ENCODE measurements at places on chromosomes 16 and 17.

GRCh38 chr17:78715876-78716275, 66.2 kb downstream of the CYTH1 start:
- DNase-seq = no peak

- DNase-seq = no peak
These were observed 45.8 kb downstream of the TENT4B start for GRCh38 chr16:50198802-50199403.

DNA sequence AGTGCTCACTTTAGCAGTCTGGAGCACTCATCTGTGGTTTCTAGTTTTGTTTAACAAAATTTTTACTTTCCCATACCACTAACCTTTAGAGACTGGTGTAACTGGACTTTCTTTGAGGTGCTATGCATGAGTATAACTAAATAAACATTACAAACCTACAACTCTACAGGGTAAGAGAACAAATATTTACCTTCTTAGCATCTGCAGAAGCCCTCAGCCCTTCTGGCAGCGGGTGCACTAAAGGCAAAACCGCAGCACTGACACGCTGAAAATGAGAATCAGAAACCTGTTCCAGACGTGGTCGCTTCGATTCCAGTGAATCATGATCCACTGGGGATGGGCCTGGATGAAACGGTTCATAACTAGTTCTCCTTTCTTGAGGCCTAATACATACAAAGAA, 43.7 kb downstream of the NCOR1 start:
- DNase-seq = no peak

GRCh38 chr17:1058423-1059130, 61.6 kb downstream of the TIMM22 start:
- peak; percentile 43 for DNase-seq

GRCh38 chr17:69581061-69581961, 166.8 kb downstream of the MAP2K6 start:
- no peak for DNase-seq

DNA sequence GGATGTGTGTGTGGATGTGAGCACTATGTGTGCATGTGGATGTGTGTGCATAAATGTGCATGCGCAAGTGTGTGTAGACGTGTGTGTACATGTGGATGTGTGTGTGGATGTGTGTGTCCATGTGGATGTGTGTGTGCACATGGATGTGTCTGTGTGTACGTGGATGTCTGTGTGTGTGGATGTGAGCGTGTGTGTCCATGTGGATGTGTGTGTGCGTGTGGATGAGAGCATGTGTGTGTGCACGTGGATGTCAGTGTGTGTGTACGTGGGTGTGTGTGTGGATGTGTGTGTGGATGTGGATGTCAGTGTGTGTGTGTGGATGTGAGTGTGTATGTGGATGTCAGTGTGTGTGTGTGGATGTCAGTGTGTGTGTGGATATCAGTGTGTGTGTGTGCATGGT, 63.6 kb upstream of the DOC2B start:
- no peak for DNase-seq

- no peak for DNase-seq
These were observed 37.5 kb downstream of the ERCC4 start for GRCh38 chr16:13957197-13958078.

DNA sequence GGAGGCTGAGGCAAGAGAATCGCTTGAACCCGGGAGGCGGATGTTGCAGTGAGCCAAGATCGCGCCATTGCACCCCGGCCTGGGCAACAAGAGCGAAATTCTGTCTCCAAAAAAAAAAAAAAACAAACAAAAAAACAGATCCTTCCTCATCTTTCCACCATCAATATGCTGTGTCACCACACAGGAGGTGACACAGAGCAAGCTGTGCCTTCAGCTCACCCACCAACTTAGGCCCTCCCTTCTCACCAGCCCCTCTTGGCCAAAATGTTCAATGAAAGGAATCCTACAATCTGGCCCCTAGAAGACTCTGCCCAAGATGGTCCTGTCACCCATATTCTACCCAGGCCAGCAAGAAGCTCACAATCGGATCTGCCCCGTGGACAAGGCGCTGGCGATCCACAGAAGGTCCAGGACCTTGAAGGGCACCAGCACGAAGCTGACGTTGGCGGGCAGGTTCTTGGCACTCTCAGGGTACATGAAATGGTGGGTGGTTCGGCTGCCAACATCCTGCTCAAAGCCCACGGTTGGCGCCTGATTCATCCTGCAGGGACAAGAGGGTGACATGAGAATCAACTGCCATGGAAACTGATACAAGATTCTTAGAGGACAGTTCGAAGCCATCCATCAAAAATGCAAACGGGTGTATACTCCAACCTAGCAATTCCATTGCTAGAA, 41.4 kb downstream of the DDX19A start:
- DNase-seq = no peak

DNA sequence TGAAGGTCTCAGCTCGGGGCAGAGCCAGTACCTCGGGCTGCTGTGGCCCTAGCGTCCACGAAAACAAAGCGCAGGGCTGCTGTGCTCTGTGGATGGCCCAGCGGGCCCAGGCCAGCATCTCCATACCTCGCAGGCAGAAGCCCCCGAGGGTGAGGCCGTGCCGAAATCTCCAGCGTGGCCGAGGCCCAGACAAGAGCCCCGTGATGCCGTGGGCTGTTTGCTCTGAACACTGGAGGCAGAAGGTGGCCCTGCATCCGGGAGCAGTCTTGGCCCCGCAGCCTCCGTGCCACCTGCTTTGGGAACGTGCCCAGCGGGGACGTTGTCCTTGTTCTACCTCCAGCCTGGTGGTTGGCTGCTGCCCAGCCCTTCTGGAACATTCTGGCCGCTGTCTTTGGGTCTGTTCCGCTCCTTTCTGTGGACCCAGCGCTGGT, 121.4 kb downstream of the BANP start:
- no peak for DNase-seq

- DNase-seq = no peak
These were observed 98.7 kb downstream of the RAB11FIP4 start for GRCh38 chr17:31490019-31490650.

DNA sequence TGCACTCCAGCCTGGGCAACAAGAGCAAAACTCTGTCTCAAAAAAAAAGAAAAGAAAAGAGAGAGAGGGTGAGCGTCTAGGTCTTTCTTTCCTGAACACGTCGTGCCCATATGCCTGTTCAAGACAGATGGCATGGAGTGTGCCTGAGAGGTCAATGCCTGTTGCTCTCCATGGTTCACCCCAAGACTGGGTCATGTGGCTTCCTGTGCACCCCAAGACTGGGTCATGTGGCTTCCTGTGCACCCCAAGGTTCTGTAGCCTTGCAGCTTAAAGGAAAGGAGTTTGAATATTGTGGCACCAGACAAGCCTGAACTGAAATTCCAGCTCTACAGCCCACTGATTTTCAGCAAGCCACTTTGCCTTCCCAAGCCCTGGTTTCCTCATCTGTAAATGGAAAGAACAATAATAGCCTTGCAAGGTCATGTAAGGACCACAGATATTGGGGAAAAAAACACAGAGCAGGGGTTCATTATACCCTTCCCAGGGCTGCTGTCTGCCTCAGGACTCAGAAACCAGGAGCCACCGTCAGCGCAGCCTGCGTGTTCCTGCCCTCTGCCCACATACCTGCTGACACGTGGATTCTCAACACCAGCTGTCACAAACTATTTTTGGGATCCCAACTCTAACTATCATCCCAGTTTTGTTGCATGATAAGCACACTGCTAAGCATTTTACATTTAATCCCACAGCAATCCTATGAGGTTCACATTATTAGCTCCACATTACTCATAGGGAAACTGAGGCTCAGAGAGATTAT, 18.0 kb upstream of the NAGS start:
- DNase-seq = no peak

DNA sequence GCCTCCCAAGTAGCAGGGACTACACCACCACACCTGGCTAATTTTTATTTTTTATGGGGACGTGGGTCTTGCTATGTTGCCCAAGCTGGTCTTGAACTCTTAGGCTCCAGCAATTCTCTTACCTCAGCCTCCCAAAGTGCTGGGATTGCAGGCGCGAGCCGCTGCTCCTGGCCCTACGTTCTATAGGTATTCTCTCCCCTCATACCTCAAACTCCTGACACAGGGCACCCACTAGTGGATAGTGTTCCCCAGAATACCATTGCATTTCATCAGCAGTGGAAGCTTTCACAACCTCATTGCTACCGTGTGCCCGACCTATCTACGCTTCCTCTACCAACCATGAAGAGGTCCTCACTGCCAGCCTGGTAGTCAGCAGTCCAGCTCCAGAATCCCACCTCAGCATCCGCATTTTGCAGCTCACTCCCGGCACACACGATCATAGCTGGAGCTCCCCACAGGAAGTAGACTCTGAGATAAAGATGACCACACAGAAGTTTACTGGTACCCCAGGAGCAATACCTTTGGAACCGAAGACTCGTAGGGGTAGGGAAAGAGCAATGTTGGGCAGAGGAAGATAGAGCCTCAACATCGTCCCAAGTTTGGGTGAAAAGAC, 9.3 kb downstream of the CTRB2 start:
- no peak for DNase-seq

- no peak for DNase-seq
These were observed 916.9 kb upstream of the SOX9 start for GRCh38 chr17:71203953-71204352.

DNA sequence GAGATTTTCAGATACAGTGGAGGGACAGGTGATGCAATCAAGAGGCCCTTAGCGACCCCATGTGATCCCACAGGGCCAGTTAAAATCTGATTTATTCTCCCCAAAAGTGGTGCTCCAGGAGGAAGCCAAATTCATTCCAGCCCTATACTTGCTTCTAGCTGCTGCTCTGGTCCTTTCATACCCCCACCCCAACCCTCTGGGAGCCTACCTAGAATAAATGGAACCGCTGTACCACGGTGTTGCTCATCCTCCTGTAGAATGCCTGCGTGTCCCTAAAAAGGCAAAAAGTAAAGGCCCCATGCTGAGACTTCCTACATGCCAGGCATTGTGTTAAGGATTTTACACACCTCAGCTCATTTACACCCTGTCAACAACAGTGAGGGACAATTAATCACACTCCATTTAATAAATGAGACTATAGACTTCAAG, 2.0 kb upstream of the RASL10B start:
- DNase-seq = no peak

GRCh38 chr17:74759243-74759801, 10.9 kb downstream of the NHERF1 start:
- no peak for DNase-seq

GRCh38 chr17:27649929-27650328, 18.9 kb downstream of the LGALS9 start:
- no peak for DNase-seq

- no peak for DNase-seq
These were observed 34.2 kb upstream of the ZNF469 start for GRCh38 chr16:88348377-88349152.

DNA sequence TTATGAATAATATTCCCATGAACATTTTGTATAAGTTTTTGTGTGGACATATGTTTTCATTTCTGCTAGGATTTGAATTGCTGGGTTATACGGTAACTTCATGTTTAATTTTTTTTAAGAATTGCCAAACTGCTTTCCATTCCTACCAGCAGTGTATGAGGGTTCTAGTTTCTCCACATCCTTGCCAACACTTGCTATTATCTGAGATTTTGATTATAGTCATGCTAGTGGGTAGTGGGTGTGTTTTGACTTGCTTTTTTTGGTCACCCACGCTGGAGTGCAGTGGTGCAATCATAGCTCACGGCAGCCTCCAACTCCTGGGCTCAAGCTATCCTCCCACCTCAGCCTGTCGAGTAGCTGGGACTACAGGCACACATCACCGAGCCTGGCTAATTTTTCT, 3.0 kb upstream of the EEF2K start:
- no peak for DNase-seq

DNA sequence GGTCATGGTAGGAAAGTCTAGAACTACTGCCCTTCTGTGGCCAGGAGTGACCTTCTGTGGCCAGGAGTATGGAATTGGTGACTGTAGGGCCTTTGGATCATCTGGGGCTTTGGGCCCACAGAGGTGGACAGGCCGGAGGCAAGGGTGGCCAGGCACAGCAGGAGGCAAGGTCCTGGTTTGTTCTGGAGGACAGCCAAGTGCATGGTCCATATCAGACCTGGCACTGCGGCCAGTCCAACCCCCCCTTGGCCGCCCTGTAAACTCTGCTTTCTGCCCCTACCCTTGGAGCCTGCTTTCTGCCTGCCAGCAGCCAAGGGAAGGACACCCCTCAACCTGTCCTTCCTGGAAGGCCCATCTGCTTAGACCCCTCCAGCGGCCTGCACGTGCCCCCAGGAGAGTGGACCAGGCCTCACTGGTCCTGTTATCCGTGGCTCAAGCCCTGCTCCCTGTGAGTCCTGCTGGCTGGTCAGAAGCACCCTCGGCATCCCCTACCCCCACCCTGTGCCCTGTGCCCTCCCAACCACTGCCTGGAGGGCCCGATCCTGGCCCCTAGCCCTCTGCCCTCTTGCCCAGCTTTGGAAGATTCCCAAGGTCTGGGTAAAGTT, 2.3 kb upstream of the DCXR start:
- DNase-seq = no peak

GRCh38 chr16:48225456-48225855, 18.6 kb upstream of the LONP2 start:
- DNase-seq = no peak

DNA sequence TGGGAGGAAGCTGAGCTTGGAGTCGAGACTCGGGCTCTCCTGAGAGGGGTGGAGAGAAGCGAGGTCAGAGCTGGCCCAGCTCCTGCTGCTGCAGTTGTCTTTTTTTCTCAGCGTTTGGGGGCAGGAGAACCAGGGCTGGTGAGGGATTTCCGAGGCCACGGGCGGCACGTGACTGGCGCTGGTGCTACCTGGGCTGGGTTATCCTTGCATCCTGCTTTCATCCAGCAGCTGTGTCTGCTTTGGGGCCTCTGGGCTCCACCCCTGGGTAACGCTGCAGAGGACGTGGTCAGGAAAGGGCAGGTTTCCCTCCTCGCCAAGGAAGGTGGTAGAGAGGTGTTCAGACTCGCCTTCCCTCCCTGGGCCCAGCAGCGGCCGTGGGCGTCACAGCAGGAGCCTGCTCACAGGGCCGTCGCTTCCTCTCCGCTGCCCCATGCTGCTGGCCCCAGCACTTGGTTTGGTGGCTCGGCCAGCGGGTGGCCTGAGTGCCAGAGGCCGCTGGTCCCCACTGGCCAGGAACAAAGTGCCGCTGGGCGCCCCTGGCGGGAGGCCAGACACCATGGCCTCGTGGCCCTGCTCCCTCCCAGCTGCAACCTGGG, 22.5 kb downstream of the GSE1 start:
- no peak for DNase-seq

DNA sequence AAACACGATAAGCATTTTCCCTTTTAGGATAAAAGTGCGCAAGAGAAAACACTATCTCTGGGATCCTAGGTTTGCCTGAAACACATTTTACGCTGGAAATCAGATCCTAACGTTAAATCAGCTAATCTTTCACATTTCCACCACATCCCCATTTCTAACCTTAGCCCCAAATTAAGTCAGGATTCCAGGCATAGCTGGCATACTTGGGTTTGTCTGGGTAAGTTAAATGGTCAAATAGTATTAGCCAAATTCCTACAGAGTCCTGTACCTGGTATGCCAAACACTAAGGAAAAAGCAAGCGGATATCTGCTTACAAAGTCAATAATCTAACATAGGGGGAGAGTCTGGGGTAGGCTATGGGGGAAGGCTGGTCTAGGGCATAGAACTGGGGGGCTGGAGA, 557.4 kb upstream of the ZFHX3 start:
- DNase-seq = peak; percentile 27

Measured in NT2/D1 (cell line).